ENCODE measurements at places on chromosomes 16 and 17.

DNA sequence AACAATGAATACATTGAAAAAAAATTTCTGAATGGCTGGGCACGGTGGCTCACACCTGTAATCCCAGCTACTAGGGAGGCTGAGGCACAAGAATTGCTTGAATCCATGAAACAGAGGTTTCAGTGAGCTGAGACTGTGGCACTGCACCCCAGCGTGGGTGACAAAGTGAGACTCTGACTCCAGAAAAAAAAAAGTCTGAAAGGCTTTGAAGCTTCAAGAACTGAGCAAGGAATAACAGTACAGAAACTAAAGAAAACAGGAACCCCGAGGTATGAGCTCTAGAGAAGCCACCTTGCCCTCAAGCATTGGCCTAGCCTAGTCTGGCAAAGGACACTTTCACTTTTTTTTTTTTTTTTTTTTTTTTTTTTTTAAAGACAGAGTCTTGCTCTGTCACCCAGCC lies 45.0 kb downstream of the TEX2 start:
- no peak for DNase-seq

- no peak for DNase-seq
Measured at GRCh38 chr17:64099543-64099942, 30.4 kb downstream of the ERN1 start.

DNA sequence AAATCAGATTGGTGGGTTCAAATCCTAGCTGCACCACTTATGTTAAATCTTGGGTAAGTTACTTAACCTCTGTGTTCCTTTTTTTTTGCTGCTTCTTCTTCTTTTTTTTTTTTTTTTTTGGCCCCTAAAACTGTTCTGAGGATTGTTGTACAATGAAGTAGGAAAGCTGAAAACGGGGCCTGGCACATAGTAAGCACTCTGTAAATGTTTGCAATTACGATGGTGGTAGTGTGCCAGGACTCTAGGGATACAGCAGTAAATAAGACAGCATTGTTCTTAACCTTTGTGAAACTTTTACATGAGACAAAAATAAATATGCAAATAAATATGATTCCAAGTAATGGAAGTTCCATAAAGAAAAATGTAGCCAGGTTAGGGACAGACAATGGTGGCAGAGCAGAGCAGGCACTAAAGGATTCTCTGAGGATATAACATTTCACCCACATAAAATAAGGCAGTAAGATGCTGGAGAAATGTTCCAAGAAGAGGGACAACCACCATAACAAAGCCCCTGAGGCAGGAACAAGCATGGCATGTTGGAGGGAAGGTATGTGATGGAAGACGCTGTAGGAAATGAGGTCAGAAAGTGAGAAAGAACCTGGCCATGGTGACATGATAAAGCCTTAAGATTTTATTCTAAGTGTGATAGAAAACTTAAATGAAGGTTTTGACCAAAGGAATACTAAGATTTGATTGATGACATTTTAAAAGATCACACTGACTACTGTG lies 127.3 kb downstream of the NLK start:
- DNase-seq: no peak

GRCh38 chr17:10217916-10218315 lies 19.5 kb upstream of the GAS7 start:
- DNase-seq: no peak

DNA sequence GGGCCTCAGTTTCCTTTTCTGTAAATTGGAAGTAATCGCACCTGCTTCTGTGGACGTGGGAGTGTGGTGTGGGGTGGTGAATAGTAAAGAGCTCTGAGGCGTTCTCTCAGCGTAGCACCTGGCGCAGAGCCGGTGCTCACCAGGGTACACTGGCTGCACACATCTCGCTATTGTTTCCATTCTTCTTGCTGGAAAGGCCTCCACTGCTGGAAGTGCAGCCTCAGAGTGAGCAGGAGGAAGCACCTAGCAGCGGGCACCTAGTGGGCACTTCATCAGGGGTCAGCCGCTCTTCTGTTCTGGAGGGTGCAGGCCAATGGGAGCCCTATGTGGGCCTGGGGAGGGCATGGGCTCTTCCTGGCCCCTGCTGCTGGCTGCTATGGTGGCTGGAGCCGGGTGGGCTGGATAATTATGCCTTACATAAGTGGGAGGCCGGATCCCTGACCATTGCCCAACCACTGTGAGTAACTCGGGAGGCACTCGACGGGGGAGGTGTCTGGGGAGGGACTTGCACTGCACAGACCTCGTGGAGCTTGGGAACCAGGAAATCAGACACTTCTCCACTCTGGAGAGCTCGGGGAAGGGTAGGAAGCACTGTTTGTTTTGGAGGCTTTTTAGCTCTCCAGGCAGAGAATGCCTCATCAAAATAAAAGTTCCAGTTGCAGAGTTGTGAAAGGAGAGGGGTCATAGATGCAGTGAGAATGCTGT lies 1.7 kb downstream of the MAP2K3 start:
- DNase-seq: no peak

GRCh38 chr17:45284176-45285140 lies 22.6 kb upstream of the SPATA32 start:
- no peak for DNase-seq

DNA sequence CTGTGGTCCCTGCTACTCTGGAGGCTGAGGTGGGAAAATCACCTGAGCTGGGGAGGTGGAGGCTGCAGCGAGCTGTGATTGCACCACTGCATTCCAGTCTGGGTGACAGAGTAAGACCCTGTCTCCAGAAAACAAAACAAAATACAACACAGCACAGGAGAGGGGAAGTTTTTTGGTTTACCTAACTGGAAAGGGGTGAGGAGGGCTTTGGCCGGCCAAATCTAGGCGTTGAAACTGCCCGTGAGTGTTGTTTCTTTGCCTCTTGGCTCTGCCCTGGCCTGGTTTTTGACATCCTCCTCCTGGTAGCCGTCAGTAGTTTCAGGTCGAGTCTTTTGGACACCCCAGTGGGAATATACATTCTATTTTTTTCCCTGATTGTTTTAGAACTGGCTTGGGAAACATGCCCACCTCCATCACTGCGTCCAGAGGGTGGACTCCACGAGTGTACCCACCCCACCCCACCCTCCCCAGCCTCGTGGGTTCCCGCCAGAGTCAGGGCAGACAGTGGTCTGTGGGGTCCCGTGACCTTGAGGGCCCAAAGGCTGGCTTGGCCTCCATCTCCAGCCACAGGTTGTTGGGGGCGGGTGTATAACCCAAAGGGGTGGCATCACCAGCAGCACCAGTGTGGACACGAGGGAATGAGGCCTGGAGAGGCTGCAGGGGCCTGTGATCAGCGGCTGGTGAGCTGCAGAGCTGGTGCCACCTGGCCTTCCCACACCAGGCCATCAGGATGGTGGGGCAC lies 42.7 kb downstream of the NT5M start:
- no peak for DNase-seq

GRCh38 chr17:47227862-47228261 lies 18.7 kb downstream of the MYL4 start:
- no peak for DNase-seq

Data from T-cell (primary cell).